CD4-positive, alpha-beta T cell treated with Interleukin-6 at 100 ng/mL for 8 hours (primary cell): ENCODE measurements at places on chromosomes 6 and 20.

DNA sequence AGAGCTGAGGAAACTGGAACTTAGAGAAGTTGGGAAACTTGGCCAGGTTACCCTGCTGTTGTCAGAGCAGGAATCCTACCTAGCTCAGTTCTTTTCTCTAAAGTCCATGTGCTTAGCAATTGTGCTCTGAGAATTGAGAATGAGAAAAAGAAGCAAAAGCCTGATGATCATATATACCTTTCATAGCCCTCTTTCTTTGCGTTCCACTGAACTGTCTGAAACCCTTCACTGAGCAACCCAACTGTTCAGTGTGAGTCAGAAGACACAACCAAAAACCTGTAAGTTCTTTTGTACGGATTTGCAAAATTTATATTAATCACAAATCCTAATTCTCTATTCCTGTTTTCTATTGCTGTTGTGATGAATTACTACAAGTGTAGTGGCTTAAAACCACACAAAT is 80.6 kb downstream of the PHF3 start:
- no peak for DNase-seq

- DNase-seq, result no peak
These were observed 404.4 kb downstream of the BMP2 start for GRCh38 chr20:7171911-7172310.

DNA sequence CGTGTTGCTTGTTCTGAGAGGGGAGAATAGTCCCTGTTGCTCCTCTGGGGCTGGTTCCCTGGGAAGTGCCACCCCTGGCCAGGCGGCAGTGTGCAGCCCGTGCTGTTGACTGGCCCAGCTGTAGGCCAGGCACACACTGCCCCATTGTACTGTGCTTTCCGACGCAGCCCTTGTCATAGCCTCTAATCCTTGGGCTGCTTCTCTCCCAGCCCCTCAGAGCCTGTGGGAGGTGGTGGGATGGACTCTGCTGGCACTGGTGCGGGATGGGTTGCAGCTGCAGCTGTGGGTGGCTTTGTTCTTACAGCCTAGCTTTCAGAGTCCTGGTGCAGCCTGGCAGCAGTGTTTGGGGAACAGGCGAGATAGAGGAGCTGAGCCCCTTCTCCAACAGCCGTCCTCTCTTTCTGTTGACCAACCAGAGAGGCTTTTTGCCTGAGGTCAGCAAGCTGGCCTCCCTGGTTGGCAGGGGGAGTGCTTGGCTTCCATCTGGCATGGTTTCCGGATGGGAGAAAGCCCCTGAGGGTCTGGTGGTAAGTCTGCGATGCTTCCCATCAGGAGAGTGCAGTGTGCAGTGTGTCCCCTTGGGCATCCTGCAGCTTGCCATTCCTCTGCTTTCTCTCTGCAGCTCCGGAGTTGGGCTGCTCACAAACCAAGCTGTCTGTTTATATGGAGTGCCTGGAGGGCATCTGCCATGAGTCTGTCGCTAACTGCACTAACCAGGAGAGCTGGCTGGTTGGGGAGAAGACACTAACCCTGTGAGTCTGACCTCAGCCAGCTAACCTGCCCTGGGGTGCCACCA is 12.1 kb downstream of the TJAP1 start:
- DNase-seq, result no peak

DNA sequence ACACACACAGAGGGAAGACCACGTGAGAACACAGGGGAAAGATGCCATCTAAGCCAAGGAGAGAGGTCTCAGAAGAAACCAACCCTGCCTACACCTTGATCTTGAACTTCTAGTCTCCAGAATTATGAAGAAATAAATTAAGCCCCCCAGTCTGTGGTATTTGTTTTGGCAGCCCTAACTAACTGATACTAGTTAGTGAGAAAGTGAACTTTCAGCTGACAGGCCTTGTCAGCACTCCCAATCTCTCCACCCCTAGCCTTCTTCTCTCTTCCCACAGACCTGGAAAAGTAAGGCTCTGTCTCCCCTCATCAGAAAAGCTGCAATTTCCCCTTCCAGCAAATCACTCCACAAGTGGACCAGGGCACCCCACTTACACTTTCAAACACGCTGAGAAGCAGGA is 108.6 kb upstream of the CDYL start:
- no peak for DNase-seq

- DNase-seq, result no peak
These were observed 49.4 kb upstream of the MCUR1 start for GRCh38 chr6:13863699-13864155.

DNA sequence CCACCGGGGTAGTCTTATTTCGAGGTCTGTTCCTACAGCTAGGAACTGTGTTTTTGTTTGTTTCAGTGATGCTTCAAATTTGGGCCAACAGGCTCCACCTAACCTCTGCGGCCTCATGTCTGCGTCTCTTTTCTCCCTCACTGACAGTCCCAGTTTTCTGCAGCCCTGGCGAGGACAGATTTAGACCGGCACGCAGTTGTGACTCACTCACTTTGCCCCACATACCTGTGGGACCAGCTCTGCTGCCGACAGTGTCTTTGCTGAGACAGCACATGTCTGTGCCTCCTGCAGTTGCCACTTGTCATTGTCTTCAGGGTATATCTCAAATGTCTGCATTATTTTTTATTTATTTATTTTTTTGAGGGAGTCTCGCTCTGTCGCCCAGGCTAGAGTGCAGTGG is 29.2 kb downstream of the OSBPL2 start:
- no peak for DNase-seq
